ENCODE measurements at places on chromosomes 6 and 20.

DNA sequence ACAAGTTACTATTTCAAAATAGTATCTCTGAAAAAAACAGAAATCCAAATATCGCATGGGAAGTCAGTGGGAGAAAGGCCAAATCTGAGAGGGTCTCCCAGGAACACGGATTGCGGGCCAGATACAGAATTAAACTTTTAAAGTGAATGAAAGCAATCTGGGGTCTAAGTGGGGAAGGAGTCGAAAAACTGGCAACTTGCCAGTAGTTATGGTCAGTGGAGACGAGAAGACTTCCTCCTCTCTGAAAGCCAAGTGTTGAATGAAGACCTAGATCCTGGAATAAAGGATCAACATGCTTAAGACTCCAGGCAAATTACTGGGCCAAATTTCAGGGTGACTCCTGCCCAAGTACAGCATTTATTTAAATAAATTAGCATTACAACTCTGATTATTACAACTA, 123.6 kb downstream of the BFSP1 start:
- no peak for DNase-seq

GRCh38 chr20:51491393-51491792, 51.1 kb downstream of the NFATC2 start:
- DNase-seq = no peak

- peak; percentile 61 for DNase-seq
These were observed 73.1 kb downstream of the OR2B2 start for GRCh38 chr6:27838945-27839625.

DNA sequence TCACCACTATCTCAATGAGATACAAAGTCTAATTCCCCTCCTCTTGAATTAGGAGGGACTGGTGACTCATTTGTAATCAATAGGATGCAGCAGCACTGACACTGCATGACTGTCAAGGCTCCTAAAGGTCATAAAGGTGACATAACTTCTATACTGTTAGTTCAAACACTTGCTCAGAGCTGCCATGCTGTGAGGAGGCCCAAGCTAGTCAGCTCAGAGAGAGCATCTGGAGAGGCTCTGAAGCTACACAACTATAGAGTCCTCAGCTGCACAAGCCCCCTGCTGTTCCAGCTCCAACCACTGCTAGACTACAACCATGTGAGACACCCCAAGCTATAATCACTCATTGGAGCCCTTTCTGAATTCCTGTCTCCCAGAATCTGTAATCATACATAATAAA, 17.0 kb upstream of the HEY2 start:
- no peak for DNase-seq

DNA sequence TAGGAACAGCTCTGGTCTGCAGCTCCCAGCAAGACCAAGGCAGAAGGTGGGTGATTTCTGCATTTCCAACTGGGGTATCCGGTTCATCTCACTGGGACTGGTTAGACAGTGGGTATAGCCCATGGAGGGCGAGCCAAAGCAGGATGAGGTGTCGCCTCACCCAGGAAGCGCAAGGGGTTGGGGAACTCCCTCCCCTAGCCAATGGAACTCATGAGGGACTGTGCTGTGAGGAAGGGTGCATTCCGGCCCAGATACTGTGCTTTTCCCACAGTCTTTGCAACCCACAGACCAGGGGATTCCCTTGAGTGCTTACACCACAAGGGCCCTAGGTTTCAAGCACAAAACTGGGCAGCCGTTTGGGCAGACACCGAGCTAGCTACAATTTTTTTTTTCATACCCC, 21.8 kb downstream of the HDDC2 start:
- DNase-seq = no peak

DNA sequence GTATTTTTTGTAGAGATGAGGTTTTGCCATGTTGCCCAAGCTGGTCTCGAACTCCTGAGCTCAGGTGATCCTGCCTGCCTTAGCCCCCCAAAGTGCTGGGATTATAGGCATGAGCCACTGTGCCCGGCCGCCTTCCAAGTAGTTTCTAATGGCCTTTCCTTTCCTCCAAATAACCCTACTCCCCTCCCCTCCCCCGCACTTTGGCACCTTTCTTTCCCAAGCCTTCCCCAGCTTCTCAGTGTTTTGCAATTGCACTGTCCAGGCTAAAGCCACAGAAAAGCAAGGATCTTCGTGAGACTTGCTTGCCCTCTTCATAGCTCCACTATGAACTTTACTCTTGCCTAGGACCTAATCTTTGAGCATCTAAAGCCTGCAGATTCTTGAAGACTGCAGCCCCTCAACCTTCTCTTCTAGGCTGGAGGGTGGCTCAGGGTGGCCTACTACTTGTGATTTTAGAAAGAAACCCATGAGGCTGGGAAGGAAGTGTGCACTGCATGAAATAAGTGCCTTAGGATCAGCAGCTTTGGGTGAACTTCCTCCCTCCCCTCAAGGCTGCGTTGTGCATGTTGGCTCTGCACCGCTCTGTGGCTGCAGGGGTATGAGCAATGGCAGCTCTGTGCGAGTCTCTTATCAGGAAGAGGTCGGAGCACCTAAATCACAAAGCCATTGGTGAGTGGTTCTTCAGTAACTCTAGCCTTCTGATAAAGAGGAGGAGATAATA, 152.4 kb upstream of the SNX9 start:
- DNase-seq = no peak

DNA sequence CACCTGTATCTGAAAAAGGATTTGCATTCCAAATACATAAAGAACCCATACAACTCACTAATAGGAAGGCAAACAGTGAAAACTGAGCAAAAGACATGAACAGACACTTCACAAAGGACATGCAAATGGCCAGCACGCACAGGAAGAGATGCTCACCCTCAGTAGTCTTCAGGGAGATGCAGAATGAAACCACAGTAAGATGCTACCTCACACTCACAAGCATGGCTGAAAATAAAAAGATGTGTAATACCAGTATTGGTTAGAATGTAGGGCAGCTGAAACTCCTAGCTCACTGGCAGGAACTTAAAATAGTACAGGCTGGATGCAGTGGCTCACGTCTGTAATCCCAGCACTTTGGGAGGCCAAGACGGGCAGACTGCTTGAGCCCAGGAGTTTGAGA, 64.6 kb downstream of the SNX5 start:
- no peak for DNase-seq

DNA sequence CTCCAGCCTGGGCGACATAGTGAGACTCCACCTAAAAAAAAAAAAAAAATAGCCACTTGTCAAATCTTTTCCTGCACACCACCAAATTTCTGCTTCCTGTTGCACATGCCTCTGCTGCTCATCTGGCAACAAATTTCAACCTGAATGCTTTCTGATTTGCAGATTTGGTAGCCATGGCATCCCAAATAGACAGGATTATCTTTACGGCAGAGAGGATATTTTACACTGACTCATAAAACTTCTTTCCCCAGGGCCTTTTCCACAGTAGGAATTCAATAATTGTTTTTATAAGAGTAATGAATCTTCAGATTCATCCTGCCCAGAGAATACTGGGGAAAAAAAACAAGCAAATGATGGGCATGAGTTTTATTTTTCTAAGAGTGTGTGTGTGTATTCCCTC, 264.6 kb downstream of the FRK start:
- peak; percentile 70 for DNase-seq

DNA sequence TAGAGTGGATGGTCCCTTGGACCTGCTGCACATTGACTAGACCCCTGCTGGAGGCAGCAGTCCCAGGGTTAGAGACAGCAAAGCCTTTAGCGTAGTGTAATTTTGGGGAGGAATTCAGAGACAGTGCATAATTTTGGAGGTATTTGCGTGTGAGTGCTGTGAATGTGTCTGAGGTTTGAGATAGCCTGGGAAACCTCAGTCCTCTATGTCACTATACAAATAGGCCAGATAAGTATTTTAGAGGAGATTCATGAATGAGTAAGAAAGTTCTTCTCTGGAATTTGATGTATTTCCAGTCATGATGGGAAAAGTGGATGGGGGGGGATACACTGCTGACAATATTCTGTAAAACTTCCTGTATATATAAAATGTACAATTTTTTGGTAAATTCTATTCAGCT, 25.8 kb upstream of the MTRF1L start:
- peak; percentile 44 for DNase-seq
